ENCODE measurements at places on chromosomes 2 and 18.

DNA sequence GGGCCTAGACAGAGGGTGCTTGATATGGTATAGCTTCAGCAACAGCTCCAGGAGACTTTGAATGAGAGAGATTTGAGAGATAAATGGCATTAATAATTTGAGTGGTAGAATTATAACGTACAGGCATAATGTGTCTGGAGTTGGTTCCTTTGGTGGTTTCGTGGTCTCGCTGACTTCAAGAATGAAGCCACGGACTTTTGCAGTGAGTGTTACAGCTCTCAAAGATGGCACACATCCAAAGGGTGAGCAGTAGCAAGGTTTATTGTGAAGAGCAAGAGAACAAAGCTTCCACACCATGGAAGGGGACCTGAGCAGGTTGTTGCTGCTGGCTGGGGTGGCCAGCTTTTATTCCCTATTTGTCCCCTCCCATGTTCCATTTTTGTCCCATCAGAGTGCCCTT is 23.1 kb downstream of the PDCD1 start:
- no peak for DNase-seq

DNA sequence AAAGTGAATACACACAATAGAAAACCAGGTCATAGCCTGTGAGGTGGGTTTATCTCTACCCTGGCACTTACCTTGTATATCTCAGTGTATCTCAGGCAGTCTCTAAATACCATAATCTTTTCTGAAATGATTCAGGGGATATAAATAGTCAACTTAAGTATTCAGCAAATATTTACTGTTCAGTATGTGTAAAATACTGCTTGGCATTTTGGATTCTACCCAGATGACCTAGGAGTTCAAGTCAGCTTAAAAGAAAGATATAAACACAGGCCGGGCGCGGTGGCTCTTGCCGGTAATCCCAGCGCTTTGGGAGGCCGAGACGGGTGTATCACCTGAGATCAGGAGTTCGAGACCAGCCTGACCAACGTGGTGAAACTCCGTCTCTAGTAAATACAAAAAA is 23.8 kb downstream of the GRHL1 start:
- DNase-seq = no peak

- DNase-seq = no peak
These were observed 914 bp upstream of the IWS1 start for GRCh38 chr2:127527001-127527804.

GRCh38 chr18:59464486-59464885 is 105.4 kb upstream of the LMAN1 start:
- DNase-seq = no peak

- DNase-seq = no peak
These were observed 23.4 kb downstream of the MBOAT2 start for GRCh38 chr2:8980096-8980495.
